ENCODE measurements at places on chromosomes 12 and 14.

DNA sequence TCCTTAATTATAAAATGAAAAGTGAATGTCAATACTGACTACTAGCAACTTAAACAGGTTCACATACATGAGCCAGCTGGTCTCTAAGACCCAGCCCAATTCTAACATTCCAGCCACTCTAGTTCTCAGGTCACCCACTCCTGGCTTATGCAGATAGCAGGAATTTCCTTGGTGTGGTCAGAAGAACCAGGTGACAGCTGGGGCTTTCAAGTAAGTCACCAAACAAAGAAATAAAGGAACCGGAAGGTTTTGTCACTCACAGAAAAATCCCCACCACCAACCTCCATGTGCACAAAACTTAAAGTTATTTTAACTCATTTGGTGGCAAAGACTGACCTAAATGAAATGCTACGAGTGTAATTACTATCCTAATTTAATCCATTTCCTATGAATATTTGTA is 129.6 kb upstream of the CDKN3 start:
- DNase-seq, result no peak

- no peak for DNase-seq
Measured at GRCh38 chr14:100438271-100438670, 115.1 kb downstream of the SLC25A47 start.

DNA sequence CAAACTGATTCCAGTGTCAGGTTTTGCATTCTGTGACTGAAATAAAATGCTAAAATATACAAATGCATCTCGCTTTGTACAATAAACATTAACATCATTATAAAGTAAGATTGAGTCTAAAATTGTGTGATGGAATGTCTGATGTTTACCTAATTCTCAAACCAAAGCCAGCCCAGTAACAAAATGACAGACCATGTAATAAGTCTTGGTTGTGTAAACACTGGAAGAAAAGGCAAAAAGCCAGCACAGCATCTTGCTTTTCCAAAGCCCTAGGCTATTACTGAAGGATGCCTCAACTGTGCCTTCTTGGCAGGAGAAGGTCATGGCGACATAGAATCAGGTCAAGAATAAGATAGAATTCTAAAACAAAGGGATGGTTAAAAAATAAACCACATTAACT is 169.6 kb downstream of the EGLN3 start:
- DNase-seq, result no peak

- DNase-seq, result no peak
Measured at GRCh38 chr12:2739832-2740641, 54.7 kb upstream of the FKBP4 start.

GRCh38 chr12:56838621-56839488 is 75.7 kb downstream of the HSD17B6 start:
- no peak for DNase-seq

GRCh38 chr12:120468325-120468820 is 1.2 kb downstream of the SRSF9 start:
- peak; percentile 39 for DNase-seq

DNA sequence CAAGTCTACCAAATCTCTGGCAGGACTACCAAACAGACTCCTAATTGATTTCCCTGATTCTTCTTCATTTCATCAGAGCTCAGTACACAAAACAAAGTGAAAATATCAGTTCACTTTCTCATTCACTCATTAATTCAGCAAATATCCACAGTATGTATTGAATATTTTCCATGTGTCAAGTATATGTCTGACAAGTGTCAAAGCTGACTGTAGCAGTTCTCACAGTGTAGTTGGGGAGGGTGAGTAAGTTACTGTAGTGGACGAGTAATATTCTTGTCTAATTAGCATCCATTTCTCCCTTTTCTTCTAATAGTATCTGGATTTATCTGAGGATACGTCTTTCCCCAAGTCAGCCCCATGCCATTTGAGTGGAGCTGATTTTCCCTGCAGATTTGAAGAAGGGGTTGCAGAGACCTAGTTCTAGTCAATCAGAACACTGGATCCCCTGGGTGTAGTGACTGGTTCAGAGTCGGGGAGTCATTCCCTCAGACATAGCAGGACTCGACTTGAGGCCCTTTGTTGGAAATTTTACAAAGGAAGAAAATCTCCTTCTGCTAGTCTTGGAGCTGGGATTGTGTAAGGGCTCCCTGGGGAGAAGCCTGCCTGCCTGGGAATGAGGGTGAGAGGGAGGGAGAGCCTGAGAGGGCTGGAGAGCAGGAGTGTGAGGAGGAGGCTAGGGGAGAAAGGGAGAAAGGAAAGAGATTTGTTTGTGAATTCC is 51.4 kb downstream of the GRIP1 start:
- DNase-seq, result peak; percentile 29

- DNase-seq, result no peak
Measured at GRCh38 chr12:131318045-131318685, 364.5 kb downstream of the ADGRD1 start.

DNA sequence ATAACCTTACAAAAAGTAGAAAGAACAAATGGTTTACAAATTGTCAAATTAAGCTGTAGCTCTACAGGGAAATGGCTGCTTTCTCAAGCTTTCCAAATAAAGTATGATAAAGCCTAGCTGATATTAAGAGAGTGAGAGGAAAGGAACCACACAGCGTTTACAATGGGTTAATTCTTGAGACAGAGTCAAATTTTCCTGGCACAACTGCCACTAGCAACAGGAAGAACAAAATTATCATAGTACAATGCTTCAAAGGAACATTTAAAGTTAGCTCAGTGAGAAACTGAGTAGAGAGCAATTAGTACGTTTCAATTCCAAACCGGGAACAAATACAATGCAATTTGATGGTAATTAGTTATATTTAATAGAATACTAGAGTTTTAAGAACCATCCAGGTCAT is 116.0 kb downstream of the PPP1R12A start:
- DNase-seq, result no peak

GRCh38 chr12:110366321-110367142 is 37.0 kb downstream of the ANAPC7 start:
- no peak for DNase-seq

GRCh38 chr12:106957583-106957982 is 1.9 kb downstream of the TMEM263 start:
- no peak for DNase-seq

- peak; percentile 82 for DNase-seq
Measured at GRCh38 chr12:55927588-55928502, at the start of gene PYM1. Gene PYM1, minus strand, starts transcription at chr12:55927894. Its CDS starts 133 bp downstream, at chr12:55927761.

DNA sequence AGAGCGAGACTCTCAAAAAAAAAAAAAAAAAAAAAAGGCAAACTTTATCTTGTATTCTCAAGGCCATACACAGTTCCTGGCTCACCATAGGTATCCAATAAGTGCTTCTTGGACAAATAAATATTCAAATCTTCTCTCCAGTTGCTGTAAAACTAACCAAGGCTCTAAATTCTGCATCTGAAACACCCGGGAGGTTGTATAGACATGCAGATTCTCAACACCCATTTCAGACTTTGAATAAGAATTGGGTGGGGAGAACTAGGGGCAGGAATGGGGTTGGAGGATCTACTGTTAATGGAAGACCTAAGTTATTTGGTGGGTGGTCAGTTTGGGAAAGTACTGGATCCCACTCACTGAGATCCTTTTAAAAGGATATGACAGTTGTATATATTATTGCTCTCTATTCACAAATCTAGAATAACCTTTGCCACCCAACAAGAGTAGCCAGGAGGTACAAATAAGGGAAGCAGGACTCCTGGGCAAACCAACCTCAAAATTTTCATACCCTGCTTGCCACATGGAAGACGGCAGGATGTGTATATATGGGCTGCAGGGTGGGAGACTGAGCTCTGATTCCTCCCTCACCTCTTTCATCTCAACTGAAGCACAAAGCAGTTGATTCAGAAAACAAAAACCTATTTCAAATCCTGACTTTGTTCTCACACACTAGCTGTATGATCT is 879 bp downstream of the GDF3 start:
- DNase-seq, result no peak

- peak; percentile 91 for DNase-seq
Measured at GRCh38 chr14:100317912-100318808, 5.0 kb upstream of the SLC25A47 start.

- no peak for DNase-seq
Measured at GRCh38 chr12:131420867-131421447, 289.9 kb upstream of the SFSWAP start.

- peak; percentile 79 for DNase-seq
Measured at GRCh38 chr12:13000925-13001774, 1.1 kb upstream of the HEBP1 start.

DNA sequence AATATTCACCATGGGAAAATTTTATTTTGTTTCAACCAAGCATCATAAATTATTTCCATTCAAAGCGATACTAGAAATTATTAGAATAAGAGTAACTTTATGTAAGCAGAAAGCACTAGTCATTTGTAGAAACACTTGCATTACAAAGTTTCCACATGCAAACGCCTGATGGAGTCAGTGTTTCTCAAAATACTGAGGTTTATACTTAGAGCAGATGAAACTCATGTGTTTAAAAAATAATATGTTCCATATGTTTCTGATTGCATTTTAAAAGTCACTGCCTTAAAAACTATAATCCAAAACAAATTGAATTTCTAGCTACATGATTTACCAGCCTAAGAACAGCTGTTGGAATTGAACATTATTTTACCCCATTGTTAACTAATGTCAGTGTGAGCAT is 1246.4 kb downstream of the SLC16A7 start:
- no peak for DNase-seq

- DNase-seq, result no peak
Measured at GRCh38 chr14:54344445-54344844, 52.4 kb upstream of the CDKN3 start.

GRCh38 chr14:67853715-67854114 is 34.1 kb downstream of the RAD51B start:
- DNase-seq, result no peak

DNA sequence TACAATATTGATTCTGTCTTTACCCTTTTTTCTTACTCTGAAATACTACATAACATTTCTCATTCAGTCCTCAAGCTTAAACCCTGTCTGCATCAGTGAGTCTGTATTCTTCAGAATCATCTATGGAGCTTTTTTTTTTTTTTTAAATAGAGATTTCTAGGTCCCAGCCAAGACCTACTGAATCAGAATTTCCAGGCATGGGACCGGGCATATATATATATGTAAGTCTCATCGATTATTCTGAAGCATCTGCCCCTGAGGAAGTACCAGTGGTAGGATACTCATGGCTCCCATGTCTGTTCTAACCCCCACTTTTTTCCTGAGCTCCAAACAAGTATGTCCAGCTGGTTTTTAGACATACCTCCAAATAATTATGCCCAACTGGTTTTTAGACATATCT is 6.1 kb downstream of the DDX47 start:
- DNase-seq, result no peak

GRCh38 chr12:27015730-27016076 is 1.5 kb upstream of the TM7SF3 start:
- no peak for DNase-seq

GRCh38 chr14:35915775-35916174 is 89.6 kb downstream of the BRMS1L start:
- no peak for DNase-seq

- no peak for DNase-seq
Measured at GRCh38 chr12:132477017-132477702, 12.8 kb upstream of the FBRSL1 start.

- DNase-seq, result no peak
Measured at GRCh38 chr14:26926585-26926984, 328.8 kb upstream of the NOVA1 start.

- DNase-seq, result no peak
Measured at GRCh38 chr14:102295270-102295669, 9.7 kb downstream of the MOK start.

- no peak for DNase-seq
Measured at GRCh38 chr14:95140060-95140858, 17.1 kb downstream of the DICER1 start.

DNA sequence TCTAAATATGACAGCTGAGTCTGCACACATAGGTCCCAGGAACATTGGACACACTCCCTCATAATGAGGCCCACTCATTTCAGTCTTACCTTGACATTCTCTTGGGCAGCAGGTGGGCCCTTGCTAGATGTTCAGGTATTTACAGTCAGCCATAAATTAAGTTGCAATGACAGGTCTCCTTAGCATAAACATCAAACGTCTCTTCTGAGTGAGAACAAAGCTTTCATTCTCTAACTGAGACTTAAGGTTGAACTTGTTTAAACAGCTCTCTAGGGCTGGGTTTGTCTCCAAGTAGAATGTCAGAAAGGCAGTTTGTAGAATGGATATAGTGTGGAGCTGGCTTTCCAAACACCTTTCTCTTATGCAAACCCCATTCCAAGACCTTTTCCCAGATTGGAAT is 10.3 kb downstream of the ACVR1B start:
- no peak for DNase-seq

GRCh38 chr12:104999347-104999685 is 13.2 kb downstream of the NOPCHAP1 start:
- no peak for DNase-seq

GRCh38 chr14:65476942-65477318 is 64.4 kb downstream of the FUT8 start:
- no peak for DNase-seq

- no peak for DNase-seq
Measured at GRCh38 chr12:49251357-49251756, 13.5 kb upstream of the TUBA1C start.

- no peak for DNase-seq
Measured at GRCh38 chr12:5335069-5335468, 96.8 kb upstream of the NTF3 start.

GRCh38 chr12:108297895-108298760 is 41.0 kb downstream of the CMKLR1 start:
- no peak for DNase-seq

GRCh38 chr14:75063013-75063412 is 811 bp downstream of the ACYP1 start:
- no peak for DNase-seq

- DNase-seq, result peak; percentile 94
Measured at GRCh38 chr12:47736877-47737676, 11.8 kb upstream of the ENDOU start.

DNA sequence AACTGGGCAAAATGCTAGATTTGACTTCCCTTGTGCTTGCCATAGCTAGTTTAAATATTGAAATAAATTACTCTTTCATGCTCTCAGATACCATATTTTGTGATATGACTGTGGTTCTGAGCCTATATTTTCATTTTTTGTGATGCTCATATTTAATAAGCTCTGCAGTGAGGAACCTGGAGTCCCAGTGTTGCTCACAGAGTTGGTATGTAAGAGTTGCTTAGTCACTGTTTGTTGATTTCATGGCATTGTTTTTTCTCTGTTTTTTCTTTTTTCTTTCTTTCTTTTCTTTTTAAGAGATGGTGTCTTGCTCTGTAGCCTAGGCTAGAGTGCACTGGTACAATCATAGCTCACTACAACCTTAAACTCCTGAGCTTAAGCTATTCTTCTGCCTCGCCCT is 750.5 kb upstream of the TMEM132C start:
- DNase-seq, result no peak
